NCI-H2081 (cell line): ENCODE measurements at places on chromosomes 6 and 20.

- no peak for DNase-seq
Measured at GRCh38 chr6:2622671-2623070, 128.1 kb downstream of the MYLK4 start.

- no peak for DNase-seq
Measured at GRCh38 chr6:106244931-106245330, 80.6 kb downstream of the ATG5 start.

DNA sequence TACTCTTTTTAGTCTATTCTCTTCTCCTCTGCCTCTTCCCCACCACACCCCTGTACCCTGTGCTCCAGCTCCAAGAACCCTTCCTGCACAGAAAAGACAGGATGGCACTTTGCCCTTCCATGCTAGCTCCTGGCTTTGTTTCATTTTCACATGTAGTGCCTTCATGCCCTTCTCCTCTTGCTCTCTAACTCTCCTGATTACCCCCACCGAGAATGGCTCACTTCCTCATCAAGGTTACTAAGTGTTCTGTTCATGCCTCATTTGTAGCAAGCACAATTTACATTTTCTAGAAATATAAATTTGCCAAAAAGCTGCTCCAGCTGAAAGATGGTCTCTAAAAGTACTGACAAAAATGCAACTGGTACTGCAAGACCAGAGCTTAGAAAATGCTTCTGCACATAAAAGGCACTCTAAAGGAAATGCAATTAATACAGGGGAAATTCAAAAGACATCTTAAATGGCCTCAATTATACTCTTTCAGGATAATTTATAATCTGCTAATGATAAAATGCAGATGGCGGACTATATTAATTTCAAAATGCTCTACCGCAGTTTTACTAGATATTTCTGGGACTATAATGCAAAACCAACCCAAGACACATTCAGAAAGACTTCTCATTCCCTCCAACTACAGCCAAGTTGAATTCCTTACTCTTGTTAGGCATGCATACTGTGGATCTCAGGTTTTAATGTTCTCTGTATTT is 570.2 kb downstream of the PRKN start:
- DNase-seq, result no peak

GRCh38 chr20:51966296-51966971 is 164.1 kb upstream of the SALL4 start:
- peak; percentile 1 for DNase-seq

- no peak for DNase-seq
Measured at GRCh38 chr6:134725590-134725989, 224.3 kb downstream of the ALDH8A1 start.

DNA sequence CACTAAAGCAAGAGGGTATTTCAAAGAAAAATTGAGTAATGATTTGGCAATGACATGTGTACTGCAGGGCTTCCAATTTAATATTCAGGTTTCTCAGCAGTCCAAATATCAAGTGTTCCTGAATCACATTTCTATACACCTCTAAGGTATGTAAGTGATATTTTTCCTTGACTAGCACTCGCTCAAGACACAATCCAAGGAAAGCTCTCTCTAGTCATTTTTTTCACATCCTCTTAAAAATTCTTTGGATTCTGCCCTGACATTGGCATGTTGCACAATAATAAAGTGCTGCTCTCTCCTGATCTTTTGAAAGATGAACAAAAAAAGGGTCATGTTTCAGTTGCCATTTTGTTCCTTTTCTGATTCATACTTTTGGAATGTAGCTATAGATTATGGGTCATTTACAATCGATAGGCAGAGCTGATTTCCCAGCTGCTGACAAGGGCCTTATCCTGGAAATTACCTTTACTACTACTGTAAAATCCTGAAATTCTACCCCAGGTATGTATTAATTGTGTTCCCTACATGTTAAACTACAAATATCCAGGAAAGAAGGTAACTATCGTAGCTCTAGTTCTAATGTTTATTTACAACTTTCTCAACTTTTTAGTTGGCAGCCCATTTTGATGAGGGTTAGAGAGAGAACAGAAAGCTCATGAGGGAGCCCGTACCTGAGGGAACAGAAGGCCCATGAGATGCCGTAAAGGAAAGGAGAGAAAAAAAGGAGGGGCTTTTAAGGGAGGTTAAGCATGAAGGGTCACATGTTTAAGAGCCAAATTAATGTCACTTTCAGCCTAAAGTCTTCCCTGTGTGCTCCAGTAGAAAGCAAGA is 22.2 kb upstream of the ADGRG6 start:
- no peak for DNase-seq
